ENCODE measurements at places on chromosomes 1 and 21.
A peak's percentile ranks its signal among the peaks of the same experiment; 100 is the strongest.

DNA sequence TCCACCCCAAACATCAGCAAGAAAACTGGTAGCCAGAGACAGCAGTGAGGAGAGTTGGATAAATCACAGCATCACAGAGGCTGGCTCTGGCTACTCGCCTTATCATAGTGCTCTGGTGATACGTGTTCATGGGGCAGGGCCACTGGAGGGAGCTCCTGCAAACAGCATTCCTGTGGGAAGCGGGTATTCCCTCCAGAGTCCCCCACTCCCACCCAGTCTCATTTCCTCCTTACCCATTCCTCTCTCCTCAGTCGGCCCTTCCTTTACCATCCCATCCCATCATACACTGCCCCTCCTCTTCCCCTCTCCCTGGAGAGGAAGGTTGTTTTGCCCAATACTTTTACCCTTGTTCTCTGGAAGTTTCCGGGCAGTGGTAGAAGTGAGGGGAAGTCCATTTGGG, 7.1 kb downstream of the NHLH2 start:
- no peak for DNase-seq

- no peak for DNase-seq
Observed at GRCh38 chr1:6163973-6164617, 16.0 kb downstream of the CHD5 start.

- DNase-seq = no peak
Observed at GRCh38 chr1:241470908-241471590, 48.5 kb downstream of the FH start.

GRCh38 chr1:3186526-3186921, 117.5 kb downstream of the PRDM16 start:
- no peak for DNase-seq

DNA sequence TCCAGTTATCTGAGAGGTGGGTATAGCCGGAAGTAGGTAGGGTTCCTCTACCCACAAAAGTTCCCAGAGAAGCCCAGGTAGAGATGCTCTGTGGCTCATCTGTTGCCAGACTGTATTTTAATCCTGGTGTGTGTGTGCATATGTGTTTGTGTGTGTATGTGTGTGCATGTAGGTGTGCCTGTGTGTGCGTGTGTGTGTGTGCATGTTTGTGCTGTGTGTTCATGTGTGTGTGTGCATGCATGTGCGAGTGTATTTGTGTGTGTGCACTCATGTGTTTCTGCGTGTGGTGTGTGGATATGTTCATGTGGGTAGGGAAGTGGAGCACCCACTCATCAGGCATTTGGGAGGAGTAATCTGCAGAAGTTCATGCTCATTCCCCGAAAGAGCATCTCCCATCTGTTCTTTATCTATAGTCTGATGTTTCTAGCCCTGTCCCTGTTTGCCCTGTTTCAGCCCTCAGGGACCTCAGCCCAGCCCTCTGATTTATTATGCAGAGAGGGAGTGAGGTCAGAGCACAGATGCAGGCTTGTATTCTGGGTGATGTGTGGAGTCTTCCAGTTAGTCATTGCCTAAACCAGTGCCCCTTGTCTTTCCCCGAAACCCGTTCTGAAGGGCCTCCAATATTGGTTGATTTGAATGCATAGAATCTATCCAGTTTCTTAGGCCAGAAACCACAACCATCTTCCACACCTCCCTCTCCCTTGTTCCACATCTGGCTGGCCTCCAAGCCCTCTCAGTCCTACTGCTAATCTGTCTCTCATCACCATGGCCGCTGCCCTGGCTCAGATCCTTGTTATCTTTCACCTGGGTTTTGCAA, 69.1 kb downstream of the DISC1 start:
- peak; percentile 80 for DNase-seq

GRCh38 chr1:180837020-180837419, 75.7 kb upstream of the KIAA1614 start:
- no peak for DNase-seq

GRCh38 chr1:228369608-228370438, 36.8 kb downstream of the TRIM11 start:
- no peak for DNase-seq

DNA sequence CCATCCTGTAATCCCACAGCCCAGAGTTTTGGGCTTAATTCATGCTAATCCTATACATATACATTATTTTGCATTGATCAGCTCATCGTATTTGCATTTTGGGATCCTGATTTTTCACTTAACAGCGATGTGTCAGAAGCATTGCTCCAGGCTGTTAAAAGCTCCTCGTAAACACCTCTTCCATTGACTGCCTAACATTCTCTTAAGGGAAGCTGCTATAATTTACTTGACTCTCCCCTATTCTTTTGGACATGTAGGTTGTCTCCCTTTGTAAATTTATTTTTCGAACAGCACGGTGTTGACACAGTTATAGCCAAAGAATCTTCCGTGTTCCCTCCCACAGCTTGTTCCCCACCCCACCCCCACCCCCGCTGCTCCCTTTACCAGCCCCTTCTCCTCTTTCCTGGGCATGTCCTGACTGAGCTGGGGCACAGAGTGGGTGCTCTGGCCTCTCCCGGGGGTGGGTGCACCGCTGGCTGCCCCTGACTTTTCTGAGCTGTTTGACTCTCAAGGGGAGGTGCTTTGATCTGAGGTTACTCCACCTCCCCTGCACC, 22.8 kb downstream of the LDLRAP1 start:
- DNase-seq = no peak

GRCh38 chr1:42033629-42034028, 114.9 kb upstream of the HIVEP3 start:
- no peak for DNase-seq

Measured in NCI-H524 treated with DMSO at 0.1 percent for 48 hours (cell line).